ENCODE measurements at places on chromosomes 11 and 22.

DNA sequence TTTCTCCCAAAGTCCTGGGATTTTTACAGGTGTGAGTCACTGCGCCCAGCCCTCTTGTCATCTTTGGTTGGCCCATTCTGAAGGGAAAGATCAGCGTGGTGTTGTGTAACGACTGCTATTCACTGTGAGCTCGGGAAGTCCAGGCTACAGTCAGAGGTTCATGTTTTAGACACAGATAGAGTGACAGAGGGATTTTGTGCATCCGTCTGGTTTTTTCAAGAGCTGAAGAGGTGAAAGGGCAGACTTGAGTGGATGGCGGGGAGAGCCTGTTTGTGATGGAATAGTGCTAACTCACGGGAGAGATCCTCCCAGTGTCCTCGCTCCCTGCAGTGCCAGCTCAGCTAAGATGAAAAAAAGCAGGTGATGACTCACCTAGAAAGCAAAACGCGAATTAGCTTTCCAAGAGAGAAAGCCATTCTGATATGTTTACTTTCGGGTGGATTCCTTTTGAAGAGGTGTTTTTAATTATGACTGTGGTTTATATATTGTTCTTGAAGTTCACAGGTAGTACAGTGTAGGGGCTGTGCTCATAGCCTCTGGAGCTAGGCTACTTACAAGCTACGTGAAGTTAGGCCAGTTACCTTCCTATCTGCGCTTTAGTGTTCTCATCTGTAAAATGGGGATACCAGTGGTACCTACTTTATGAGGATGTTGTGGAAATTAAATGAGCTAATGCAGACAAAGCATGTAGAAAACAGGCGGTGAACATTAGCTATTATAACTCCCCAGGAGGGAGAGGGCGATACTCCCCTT lies 67.2 kb downstream of the C11orf91 start:
- no peak for DNase-seq

GRCh38 chr11:74570266-74571061 lies 21.9 kb upstream of the POLD3 start:
- peak; percentile 14 for DNase-seq

DNA sequence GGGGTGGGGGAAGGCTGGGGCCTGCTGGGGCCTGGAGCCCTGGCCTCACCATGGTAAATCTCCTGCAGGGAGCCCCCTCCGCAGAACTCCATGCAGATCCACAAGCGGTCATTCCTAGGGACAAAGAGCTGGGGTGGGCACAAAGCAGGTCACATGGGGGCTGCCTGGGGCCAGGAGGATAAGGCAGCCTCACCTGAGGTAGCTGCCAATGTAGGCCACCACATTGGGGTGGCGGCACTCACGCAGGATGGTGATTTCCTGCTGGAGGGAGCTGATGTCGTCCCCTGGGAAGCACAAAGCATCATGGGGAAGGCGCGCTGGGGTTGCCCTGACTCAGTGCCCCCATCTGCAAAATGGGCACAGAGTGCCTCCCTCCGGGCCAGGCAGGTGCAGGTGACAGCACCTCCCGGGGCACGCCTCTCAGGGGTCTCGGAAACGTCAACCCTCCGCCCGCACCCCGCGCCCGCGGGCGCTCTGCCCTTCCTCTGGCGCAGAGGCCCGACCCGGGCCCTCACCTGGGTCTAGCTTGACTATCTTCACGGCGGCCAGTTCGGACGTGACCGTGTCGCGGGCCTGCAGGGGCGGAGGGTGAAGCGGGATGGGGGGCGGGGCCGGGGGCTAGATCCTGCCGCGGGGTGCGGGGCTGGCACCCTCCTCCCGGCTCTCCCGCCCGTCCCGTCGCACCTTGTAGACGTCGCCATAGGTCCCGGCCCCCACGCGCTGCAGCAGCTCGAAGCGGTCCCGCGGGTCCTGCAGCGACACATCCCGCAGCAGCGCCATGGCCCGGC lies 450 bp downstream of the MAP4K2 start:
- peak; percentile 44 for DNase-seq

GRCh38 chr11:118699506-118700220 lies 20.2 kb upstream of the TREH start:
- no peak for DNase-seq

DNA sequence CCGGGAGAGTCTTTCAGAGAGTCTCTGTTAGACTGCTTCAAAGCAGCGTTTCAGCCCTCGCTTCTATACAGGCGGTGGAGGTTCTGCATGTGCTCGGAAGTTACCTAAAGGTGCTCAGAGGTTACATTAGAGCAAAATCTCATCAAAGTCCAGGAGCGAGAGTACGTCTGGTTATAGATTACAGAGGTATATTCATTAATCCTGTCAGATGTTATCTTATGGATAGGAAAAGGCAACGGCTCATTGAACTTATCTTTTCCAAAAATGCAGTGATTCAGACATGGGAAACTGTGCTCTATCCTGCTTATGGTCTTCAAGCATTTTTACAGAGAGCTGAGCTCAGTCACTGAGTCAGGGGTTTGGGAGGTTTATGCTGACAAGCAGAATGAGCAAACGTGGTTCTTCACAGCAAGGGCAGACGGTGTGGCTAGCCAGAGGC lies 9.1 kb upstream of the ZBED5 start:
- no peak for DNase-seq

DNA sequence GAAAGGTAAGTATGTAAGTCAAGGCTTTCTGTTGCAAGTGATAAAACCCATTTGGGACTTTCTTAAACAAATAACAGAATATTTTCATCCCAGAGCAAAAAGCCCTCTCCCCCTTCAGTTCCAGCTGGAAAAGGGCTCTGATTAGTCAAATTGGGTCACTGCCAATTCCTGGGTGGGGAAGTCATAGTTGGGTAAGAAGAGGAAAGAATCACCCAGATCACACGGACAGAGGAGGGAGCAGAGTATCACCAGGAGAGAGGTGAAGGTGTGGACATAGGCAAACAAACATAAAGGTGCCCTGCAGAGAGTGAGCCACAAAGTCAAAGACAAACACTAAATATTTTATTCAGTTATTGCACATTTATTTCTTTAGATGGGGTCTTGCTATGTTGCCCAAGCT lies 36.3 kb upstream of the SORL1 start:
- DNase-seq: no peak

DNA sequence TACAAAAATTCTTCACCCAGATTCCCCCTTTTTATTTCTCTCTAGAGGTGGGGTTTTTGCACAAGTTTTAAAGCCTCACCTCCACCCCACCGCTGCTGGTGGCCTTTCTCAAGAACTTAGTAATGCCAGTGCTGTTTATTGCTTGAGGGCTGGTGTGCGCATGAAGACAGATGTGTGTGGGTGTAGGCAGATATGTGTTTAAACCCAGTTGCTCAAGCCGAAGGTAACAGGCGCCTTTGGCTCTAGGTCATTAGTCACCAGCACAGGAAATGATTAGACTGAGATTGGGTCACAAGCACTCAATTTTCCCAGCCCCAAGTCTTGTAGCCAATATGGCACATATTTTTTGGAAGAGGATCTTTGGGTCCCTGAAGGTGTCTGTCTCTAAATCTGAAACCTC lies 2.7 kb upstream of the CLMP start:
- DNase-seq: no peak

DNA sequence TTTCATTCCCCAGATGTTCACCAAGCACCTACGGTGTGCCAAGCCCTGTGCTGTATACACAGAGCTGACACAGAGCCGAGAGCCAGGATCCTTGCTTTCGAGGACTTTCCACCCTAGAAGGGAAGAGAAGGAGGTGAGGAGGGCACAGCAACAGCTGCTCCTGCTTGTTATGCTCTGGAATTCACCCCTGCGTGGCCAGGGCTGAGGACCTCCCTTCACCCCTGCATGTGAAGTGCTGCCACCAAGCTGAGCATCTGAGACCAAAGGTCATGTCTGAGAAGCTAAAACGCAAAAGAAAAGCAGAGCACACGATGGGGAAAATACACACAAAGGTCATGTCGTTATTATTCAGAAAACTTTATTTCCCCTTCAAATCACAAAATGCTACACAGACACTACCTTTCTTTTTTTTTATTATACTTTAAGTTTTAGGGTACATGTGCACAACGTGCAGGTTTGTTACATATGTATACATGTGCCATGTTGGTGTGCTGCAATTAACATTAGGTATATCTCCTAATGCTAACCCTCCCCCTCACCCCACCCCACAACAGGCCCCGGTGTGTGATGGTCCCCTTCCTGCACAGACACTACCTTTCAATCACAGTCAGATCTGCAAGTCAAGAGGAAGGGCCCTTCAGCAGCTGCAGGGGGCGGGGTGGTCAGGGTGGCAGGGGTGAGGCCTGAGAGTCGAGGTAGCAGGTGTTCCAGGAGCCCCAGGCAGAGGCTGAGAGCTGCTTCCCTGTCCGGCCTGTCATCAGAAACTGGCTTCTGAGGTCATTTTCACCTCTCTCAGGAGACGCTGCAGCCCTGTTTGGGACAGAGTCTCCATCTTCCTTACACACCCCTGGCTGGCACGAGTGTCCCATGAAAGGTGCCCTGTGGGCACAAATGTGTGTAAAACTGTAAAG lies 40.1 kb upstream of the PRR5 start:
- no peak for DNase-seq

DNA sequence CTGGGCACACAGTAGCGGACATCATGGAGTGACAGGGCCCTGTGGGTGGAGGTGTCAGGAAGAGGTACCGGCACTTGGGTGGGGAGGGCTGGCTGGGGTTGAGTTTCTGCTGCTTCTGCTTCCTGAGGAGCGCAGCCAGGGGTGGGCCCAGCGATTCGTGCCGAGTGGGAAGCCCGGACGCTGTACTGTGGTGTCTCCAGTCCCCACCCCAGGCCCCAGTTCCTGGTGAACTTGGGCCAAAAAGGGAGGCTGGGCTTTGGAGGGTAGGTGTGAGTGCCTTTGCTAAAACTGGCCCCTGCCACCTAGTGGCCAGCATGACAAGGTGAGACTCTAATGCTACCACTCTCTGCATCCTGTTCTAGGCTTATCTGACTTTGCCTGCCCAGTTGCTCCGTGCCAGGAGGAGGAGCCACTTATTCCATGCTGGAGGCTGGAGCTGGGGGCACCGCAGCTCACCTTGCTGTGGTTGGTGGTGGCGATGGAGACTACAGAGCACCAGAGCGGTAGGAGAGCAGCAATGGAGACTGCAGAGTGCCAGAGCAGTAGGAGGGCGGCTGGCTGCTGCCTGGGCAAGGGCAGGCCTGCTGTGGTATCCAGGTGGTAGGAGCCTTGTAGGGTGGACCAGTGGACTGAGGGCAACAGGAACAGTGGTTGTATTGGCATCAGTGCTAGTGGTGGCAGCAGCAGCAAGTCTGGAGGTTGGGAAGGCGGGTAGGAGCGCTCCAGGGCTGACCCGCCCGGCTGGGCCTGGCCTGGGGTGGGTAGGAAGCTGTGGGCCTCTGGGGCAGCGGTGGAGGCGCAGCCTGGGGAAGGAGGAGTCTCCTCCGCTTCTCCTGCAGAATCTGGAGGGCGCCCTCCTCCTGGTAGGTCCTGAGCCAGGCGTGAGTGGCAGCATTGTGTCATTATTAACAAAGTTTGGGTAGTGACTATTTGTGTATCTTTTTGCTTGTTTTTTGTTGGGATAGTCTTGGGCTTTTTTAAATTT lies 2.2 kb upstream of the RFPL2 start:
- peak; percentile 26 for DNase-seq
